Cardiac muscle cell (in vitro differentiated cells and primary cell): ENCODE measurements at places on chromosomes 7 and 10.

DNA sequence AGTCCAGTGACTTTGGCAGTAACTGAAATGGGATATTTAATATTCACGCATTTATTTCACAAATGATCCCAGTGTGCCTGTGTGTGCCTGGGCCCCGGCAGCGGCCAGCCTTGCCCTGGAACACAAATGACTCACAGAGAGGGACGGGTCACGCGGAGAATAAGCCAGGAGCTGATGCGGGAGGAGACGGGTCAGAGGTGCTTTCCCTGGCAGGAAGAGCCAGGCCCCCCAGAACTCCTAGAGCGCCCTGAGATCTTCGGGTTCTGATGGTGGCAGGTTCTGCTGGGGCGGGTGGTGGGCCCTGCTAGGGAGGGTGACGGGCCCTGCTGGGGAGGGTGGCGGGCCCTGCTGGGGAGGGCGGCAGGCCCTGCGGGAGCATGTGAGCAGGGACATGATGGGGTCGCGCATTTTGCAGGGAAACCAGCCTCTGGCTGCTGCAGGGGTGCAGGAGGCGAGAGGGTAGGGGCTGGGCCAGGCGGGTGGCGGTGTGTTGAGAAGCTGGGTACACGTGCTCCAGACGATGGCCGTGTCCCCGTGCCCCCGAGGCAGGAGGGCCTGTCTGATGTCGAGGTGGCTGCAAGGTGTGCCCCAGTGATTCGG lies 84.2 kb upstream of the DIP2C start:
- no peak for DNase-seq

DNA sequence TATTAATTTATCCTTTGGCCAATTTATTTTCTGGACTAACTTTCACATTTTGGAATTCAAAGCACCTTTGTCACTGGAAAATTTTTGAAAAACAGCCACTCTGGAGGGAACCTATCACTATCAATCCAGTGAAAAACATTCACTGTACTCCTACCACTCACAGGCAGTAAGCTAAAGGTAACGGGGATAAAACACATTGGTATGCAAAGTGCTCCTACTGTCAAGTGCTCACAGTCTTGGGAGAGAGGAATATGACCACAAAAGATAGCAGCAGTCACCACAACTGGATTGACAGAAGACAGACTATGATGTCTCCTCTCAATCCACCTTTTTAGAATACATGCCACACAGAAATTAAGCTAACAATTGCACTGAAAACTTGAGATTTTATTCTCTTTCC lies 13.3 kb downstream of the GSAP start:
- DNase-seq, result no peak

DNA sequence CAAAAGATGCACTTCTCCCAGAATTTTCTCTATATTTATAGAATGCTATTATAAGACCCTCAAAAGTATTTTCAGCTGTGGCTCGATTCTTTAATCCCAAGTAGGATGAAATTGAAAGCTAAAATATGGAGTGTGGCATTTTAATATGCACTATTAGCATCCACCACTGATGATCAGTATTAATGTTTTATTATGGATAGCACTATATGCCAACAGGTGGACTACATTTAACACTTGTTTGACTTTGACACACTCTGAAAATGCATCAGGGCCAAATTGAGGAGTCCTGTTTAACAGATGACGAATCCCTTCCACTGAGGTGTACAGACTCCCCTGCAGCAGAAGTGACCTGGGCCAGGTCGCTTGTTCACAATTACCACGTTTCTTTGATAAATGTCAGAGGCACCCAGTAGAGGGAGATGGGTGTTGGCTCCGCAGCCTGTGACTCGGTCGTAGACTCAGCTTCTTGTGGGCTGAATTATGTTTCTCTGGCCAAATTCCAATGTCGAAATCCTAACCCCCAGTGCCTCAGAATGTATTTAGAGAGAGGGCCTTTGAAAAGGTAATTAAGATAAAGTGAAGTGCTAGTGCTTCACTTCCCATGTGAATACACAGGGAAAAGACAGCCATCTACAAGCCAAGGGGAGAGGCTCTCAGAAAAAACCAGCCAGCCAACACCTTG lies 48.1 kb downstream of the WIPF3 start:
- DNase-seq, result peak; percentile 75

- no peak for DNase-seq
Observed at GRCh38 chr10:120997313-120997712, 146.2 kb downstream of the WDR11 start.

- DNase-seq, result no peak
Observed at GRCh38 chr7:51665045-51665780, 348.6 kb upstream of the COBL start.
